ENCODE measurements at places on chromosomes 16 and 17.
A peak's percentile ranks its signal among the peaks of the same experiment; 100 is the strongest.

DNA sequence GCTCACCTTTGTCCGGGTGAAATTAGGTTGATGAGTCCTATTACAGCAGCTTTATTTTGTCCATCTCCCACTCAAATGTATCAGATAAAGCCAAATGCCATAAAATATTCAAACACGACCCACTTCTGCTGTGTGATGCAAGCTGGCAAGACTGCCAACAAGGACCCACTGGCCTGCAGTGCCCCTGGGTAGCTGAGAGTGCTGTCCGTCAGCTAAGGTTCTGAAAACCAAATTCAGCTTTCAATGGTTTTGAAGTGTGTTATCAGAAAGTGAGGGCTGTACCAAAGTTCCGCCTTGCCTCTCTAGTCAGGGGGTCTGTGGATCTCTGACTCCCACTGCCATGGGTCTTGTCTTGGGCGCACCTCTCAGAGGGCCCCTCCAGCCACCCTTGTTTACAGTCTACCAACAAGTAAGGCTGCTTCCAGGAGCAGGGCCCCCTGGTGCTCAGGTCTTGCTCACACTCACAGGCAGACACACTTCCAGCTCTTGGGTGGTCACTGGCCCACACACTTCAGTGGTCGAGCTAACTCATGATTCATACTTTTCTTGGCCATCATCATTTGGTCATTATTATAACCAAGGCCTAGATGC, 10.5 kb upstream of the CCDC182 start:
- no peak for DNase-seq

- no peak for DNase-seq
Observed at GRCh38 chr16:30485818-30486436, 13.4 kb downstream of the ITGAL start.

GRCh38 chr17:78117027-78117981, 11.3 kb downstream of the TMC6 start:
- no peak for DNase-seq

GRCh38 chr16:79042886-79043285, 557.7 kb downstream of the MAF start:
- DNase-seq, result no peak

GRCh38 chr16:10897134-10897533, 20.1 kb downstream of the CIITA start:
- no peak for DNase-seq

- DNase-seq, result no peak
Observed at GRCh38 chr16:51538707-51539498, 387.8 kb upstream of the SALL1 start.

DNA sequence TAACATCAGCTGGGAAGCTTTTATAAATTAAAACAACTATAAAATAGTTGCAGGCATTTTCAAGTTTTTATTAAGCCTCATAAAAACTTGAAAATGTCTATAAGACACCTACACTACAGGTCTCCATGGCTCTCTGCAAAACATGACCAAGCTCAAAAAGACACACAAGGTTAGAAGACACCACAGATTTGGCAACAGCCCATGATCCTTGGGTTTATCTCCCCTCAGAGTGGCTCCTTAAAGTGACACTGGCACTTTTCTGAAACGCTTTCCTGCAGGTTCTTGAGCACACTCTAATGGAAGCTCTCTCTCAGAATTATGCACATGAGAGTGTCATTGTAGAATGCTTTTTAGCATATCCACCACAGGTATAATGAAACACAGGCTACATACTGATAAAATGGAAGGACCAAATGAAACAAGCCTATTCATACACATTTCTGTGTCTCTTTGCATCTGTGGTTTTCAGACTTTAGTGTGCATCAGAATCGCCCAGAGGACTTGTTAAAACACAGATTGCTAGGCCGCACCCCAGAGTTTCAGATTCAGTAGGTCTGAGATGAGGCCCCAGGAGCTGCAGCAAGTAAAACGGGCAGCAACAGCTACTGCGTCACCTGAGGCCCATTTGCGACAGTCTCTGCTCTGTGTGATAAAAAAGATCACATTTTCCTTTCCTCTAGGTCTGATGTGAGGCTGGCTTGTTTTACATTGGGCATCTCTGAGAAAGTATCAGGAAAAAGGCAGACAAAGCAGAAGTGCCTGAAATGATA, 75.0 kb upstream of the WSB1 start:
- no peak for DNase-seq

DNA sequence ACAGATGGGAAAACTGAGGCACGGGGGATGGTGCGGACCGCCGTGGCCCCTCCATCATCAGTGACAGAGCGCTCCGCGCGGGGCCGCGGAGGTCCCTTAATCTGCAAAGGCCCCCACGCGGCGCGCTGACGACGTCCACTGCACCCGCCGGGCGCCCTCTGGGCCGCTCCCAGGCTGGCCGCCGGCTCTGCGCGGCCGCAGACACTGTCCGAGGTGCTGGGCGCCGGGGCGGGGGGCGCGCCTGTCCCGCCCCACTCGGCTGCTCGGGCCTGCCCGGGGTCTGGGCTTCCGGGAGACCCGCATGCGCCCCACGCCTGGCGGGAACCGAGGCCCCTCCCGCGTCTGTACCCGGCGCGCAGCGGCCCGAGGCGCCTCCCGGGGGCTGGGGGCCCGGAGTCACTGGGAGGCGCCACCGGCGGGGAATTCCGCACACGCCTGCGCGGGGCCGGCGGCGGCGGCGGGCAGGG, 550 bp upstream of the RNF213 start:
- DNase-seq, result peak; percentile 24

DNA sequence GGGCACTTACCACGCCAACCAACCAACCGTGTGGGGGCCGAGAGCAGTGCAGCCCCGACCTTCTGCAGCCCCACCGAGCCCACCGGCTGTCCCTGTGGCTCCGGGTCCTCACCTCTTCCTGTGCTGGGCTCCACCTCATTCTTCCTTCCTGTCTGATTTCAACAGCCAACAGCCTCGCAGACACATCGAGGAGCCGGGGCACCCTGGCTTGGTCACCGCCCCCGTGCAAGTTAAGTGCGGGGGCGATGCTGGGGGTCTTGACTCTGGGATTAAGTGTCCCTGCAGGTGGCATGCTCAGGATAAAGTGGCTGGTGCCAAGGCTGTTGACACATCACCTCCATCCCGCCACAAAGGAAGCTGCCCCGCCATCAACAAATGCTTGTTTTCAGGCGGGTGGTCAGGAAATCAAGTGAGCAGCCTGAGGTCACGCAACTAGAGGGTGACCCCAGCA, at the start of gene NLRC3:
Gene NLRC3, minus strand, starts transcription at position 102 of the 451 bp plus-strand sequence. CDS start 12,367 bp downstream, outside the sequence.
- peak; percentile 34 for DNase-seq

- DNase-seq, result no peak
Observed at GRCh38 chr16:83661656-83662055, 146.1 kb upstream of the HSBP1 start.

DNA sequence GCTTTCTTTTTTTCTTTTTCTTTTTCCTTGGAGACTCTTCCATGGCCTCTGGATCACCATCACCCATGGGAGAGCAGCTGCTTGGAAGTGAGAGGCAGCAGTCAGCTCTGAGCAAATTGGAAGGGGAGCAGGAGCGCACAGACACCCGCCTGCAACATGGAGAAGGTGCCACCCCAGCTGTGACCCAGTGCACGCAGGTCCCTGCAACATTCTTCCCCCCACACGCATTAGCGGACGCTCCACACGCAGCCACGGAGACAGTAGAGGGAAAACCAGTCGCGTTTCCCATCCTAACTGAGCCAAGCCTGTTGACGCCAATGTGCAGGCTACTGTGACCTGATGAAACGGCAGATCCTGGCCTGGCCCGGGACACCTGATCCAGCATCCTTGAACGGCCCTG, 20.4 kb upstream of the CYTH1 start:
- no peak for DNase-seq

GRCh38 chr17:17928398-17929287, 43.6 kb downstream of the TOM1L2 start:
- no peak for DNase-seq

DNA sequence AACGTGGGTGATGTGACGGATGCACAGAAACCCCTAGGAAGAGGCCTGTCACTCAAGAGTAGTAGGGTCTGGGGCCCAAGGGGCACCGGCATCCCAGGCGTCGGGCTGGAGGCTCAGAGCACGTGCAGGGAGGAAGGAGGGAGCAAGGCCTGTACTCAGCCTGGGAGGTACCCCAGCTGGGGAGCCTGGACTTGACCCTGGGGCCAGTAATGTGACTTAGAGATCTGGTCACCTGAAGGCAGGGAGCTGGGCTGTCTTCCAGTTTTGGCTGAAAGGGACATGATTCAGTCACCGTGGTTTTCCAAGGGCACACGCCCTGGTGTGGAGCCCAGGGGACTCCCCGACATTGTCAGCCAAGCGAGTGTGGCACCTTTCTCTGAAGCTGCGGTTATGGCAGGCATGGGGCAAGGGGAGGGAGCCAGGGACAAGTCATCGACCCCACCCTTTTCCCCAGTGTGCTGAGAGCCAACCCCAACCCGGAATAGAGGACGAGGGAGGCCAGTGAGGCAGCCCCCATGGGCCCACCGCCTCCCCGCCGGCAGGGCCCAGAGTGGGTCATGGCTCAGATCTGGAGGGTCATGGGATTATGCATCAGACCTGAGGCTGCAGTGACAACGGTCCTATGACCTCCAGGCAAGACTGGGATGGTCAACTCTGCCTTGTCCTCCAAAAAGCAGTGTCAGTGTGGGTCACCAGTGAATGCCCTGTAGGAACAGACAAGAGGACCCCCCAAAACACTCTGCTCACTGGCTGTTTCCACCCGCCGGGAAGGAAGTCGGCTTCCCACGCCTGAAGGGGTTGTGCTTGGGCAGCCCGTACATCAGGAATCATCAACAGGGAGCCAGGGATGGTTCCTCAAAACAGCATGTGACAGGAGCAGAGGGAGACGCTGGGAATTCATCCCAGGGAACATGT, 41.9 kb downstream of the MEAK7 start:
- no peak for DNase-seq

- DNase-seq, result no peak
Observed at GRCh38 chr16:18050234-18050633, 286.3 kb downstream of the NPIPA8 start.

DNA sequence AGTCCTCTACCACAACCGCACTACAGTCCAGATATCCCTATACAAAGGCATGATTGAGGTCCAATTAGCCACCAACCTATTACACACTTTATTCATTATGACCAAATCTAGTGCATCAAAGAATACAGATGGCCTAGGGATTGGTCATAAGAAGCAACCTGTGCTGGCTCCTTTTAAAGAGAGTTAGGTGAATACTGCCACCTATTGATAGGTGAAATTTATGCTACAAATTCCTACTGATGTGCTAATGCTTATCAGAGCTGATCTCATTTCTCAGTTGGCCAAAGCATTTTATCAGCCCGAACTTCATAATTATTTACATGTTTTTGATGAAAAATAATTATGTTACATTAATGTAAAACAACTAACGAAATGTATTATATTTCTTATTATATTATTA, 166.3 kb downstream of the ANKFN1 start:
- peak; percentile 53 for DNase-seq

- DNase-seq, result no peak
Observed at GRCh38 chr17:80596760-80597608, 52.3 kb downstream of the RPTOR start.

GRCh38 chr17:54900457-54901229, at the start of gene TOM1L1:
TSS of gene TOM1L1 (plus strand) at chr17:54900852. CDS start at chr17:54900866, 14 bp downstream.
- peak; percentile 26 for DNase-seq

DNA sequence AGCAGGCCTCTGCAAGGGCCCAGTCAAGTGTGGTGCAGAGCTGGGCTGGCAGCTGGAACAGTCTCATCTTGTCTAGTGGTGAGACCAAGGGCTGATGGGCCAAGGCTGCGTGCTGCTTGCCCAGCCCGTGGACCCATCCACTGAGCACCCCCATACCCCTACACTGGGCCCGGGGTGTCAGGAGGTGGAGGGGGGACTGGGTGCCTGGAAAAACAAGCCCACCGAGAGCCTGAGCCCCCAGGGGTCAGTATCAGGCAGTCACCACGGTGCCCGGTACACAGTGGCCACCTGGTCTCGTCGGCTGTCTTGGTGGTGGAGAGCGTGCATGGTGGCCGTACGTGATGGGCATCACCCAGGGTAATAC, 238.3 kb downstream of the SEC14L1 start:
- no peak for DNase-seq

- DNase-seq, result no peak
Observed at GRCh38 chr16:11748404-11749254, 6.0 kb upstream of the TXNDC11 start.

GRCh38 chr16:23907903-23908302, 72.1 kb downstream of the PRKCB start:
- no peak for DNase-seq
